ENCODE measurements at places on chromosomes 6 and 20. TPM values are rescaled to one million over a fixed set of nuclear protein-coding genes. Genes with fewer than 3 reads are reported as not detected.

The OR12D3 gene
- total RNA-seq, result not detected

The ADGB gene
- total RNA-seq, result not detected

The VSX1 gene
- total RNA-seq, result not detected

The UBE2V1 gene
- 86.7 TPM for total RNA-seq

The DCDC2 gene
- not detected for total RNA-seq
